ENCODE measurements at places on chromosomes 1 and 21. TPM values are rescaled to one million over a fixed set of nuclear protein-coding genes. Genes with fewer than 3 reads are reported as not detected.

Gene LRRIQ3
- 0.93 TPM for total RNA-seq

Gene SLC44A5
- total RNA-seq = 12.5 TPM

Gene KRTAP12-2
- total RNA-seq = not detected

Gene LRRN2
- not detected for total RNA-seq

Gene TEX50
- total RNA-seq = not detected

Gene ATP1A4
- not detected for total RNA-seq

Gene KRTAP10-7
- total RNA-seq = not detected

Gene RBM11
- total RNA-seq = not detected

Gene WDR77
- 61.0 TPM for total RNA-seq

Gene TTC22
- not detected for total RNA-seq

Gene SHE
- 77.0 TPM for total RNA-seq

Gene IL22RA1
- not detected for total RNA-seq
